GM03348 (cell line): ENCODE measurements at places on chromosomes 2 and 18.

DNA sequence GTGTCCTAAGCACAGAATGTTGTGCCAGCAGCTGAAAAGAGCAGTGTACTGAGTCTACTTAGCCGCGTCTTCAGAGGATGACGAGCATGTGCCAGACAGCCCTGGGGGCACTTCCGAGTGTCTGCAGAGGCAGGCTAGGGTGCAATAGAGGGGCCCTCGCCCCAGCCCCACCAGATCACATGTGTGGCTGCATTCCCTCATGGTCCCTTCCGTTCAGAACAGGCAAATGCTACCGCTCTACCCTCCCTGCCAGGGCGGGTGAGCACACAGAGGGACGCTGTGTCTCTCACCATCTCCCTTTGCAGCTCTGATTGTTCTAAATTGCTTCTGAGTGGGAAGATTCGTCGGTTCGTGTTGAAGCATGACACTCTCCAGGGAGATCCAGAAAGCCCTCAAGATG, 212.2 kb upstream of the RAB12 start:
- no peak for DNase-seq

DNA sequence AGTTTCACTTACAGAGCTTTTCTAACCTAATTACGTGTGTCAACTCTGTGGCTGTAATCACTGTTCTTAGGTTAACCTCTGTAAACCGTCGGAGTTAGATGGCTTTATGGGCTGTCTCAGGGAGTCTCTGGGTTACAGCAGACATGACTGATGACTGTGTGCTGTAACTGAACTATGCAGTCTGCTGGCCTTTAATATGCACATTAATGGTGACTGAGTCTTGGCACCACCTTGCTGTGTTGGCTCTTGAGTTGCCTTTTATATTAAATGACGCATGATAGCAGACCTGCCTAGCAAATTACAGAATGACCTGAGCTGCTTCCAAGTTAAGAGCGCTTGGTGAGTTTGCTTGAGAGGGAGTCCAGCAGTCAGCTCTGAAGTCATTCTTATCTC, 90.1 kb downstream of the ACKR3 start:
- DNase-seq, result no peak

DNA sequence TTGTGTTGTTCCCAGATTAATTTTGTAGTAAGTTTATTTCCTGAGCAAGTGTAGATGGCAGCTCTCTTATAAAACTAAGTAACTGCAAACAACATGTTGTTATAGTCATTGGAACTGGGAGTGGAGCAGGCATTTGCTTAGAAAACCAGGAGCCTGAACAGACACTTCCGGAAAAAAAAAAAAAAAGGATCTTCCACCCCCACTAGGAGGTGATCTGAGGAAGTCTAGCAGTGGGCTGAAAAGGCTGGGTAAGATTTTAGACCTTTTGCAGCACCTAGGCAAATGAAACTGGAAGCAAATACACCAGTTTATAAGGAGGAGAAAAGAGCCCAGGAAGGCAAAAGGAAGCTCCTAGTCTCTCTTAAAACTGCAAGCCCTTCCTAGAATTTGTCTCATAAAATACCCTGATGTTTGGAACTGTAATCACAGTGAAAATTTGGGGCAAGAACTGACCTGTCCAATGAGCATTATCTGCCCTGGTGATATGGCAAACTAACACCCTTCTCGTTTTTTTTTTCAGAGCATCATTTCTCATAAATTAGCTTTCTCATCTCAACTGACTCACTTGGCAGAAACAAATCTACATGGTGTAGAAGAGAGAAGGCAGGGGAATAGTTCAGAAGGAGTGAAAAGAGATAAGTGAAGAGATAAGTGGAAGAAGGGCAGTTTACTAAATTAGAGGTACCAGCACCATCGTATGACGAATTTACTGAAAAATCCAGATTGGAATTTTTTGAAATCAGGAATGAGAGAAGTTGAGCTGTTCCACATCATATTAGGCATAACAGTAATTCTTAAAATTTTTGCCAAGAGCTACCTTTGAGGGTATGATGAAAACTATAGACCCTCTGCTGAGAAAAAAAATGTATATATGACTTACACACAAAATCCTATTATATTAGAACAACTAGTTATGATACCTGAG, 4.2 kb upstream of the CCNYL1 start:
- DNase-seq, result no peak

DNA sequence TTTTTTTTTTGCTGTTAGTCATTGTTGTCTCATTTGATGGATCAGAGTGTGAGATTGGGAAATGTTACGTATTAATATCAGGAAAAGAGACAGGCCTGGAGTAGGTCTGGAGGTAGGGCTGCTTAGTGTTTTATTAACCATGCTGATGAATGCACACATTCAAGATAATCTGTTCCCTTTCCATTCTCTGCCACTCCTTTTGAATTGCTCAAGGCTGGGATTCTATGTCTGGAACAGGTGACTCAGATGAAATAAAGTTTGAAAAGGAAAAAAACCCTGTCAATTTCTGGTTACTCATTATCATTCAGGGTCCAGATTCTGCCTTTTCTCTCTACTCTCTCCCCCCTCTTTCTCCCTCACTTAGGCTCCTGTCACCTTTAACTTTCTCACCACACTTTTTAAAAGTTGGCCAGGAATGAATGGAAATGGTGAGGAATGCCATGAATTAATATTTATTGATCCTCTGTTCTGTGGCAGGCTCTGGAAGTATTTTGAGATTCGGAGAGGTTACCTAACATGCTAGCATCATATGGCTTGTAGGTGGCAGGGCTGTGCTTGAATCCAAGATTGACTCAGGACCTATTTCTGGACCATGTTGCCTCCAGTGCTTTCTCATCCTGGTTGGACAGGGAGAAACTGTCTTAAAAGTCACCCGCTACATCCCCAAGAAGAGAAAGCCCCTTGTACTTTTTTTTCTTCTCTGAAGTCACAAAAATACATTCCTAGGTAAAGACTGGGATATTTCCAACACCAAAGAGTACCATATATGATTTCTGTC, 40.2 kb downstream of the MAP4K4 start:
- no peak for DNase-seq

DNA sequence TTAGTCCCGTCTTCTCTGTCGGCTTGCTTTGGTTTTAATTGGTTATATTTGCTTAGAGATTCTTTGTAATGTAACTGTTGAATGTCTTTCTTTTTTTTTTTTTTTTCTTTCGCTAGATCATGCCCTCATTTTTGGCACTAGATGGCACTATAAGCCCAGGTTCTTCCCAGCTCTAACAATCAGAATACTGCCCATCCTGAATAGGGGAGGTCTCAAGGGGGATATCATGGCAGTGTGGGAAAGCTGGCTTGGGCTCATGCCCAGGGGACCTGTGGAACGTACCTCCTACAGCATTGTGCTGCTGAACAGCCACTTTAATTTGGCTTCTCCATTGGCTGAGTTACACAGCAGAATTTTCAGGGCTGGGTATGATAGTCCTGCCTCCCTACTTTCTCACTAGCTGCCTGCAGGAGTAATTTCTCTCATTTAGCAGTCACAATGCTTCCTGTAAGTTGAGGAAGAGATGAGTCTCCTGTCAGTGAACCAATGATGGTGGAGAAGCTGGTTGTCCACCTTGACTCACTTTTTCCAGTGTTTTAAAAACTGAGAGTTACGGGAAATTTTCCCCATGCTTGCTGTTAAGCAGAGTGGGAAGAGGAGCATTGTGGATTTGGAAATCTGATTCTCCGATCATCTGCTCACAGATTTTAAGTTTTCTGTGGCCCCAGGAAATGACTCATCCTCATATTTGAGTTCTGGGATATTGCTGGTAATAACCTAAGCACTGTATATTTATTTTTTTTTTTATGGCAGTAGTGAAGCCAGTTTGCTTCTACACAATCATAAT, 47.2 kb downstream of the RAD51AP2 start:
- no peak for DNase-seq

DNA sequence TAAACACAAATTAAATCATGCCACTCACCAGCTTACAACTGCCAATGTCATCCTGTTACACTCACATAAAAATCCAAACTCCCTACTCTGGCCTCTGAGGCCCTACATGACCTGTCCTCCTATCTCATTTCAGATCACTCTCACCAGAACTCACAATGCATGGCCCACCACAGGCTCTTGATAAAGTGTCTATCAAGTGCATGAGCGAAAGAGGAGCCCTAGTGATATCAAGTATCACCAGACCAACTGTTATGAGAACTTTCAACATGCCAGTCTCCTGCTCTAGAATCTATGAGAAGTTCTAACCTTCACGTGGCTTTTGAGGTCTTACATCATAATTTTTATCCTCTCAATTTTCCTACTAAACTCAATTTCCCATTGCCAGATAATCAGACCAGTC, 76.4 kb upstream of the CD226 start:
- DNase-seq, result no peak

GRCh38 chr18:13465124-13465446, 246.5 kb downstream of the LDLRAD4 start:
- no peak for DNase-seq

GRCh38 chr2:204628926-204629712, 83.8 kb downstream of the PARD3B start:
- DNase-seq, result no peak

DNA sequence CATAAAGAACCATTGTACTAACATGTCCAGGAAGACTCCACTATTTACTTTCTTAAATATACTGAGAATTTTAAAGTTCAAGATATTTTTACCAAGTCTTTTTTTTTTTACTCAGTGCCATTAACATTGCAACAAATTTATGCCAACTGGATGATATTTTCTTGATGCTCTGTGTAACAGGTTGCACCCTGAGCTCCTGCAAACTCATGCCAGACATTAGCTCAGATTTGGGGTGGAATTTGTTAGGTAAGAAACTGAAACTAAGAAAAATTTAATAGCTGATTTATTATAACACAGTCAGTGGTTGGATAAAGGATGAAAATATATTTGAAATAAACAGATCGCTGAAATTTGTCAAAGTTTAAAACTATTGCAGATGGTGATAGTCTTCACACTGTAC, 228.6 kb upstream of the SPHKAP start:
- no peak for DNase-seq
